GM03348 (cell line): ENCODE measurements at places on chromosomes 16 and 17.
A peak's percentile ranks its signal among the peaks of the same experiment; 100 is the strongest.

DNA sequence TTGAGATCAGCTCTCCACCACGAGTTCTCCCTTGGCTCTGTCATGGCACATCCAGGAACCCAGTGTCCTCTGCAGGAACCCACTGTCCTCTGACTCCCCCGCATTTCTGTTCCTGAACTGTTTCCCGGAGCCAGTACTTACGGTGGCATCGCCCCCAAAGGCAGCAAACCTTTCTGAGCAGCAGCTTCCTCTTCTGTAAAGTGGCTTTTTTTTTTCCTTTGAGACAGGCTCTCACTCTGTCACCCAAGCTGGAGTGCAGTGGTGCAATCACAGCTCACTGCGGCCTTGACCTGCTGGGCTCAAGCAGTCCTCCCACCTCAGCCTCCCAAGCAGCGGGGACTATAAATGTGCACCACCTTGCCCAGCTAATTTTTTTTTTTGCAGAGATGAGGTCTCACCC lies 32.2 kb downstream of the NAGPA start:
- no peak for DNase-seq

GRCh38 chr17:58699771-58700170 lies 7.4 kb downstream of the RAD51C start:
- no peak for DNase-seq

GRCh38 chr16:49700251-49701064 lies 155.5 kb downstream of the ZNF423 start:
- no peak for DNase-seq

DNA sequence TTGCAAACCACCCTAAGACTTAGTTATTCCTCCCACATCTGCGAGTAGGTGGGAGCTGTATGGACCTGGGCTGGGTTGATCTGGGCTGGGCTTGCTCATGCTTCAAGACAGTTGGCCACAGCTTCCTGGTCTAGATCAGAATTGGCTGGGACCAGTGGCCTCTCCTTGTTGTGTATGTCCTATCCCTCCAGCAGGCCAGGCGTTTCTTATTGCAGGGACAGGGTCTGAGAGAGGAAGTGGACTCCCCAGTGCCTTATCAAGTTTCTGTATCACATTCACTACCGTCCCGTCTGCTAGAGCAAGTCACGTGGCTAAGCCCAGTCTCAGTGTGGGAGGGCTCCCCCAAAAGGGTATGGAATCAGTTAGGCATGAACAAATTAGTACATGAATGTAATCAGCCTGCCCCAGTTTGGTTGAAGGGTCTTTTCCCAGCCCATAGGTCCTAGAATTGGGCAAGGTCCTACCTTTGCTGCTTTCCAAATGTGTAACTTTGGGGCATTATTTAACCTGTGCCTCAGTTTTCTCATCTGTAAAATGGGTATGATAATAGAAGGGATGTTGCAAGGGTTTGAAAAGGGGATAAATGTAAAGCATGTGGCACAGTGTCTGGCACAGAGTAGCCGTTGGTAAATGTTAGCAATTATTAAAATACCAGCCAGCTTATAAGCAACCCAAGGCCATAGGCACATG lies 36.0 kb downstream of the NKD1 start:
- no peak for DNase-seq

DNA sequence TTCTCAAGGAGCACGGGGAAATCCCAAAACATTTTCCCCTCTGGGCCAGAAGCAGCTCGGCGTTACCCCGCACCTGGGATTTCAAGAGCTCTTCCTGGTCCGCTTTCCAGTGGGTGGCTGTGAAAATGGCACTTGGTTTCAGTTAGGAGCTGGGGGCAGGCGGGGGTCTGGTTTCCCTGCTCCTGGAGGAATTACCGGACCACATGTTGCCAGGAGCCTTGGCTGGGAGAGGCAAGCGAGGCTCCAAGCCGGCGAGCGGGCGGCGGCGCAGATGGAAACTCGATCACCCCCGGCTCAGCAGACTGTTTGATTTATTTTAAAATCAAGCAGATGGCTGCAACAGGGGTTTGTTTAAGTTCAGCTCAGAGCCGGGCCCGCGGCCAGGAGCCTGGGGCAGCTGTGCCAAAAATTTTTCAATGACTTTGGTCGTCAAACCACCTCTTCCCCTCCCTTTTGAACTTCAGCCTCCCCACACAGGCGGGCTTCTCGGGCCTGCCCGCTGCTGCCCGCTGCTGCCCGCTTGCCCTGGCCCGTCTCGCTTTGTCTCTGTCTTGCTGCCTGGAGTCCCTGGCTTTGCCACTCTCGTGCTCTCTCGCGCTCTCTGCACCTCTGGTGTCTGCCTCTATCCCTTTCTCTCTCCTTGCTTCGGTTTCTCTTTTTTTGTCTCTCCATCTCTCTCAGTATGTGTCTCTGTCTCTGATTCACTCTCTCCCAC lies 108.0 kb upstream of the CIBAR2 start:
- DNase-seq, result peak; percentile 82

DNA sequence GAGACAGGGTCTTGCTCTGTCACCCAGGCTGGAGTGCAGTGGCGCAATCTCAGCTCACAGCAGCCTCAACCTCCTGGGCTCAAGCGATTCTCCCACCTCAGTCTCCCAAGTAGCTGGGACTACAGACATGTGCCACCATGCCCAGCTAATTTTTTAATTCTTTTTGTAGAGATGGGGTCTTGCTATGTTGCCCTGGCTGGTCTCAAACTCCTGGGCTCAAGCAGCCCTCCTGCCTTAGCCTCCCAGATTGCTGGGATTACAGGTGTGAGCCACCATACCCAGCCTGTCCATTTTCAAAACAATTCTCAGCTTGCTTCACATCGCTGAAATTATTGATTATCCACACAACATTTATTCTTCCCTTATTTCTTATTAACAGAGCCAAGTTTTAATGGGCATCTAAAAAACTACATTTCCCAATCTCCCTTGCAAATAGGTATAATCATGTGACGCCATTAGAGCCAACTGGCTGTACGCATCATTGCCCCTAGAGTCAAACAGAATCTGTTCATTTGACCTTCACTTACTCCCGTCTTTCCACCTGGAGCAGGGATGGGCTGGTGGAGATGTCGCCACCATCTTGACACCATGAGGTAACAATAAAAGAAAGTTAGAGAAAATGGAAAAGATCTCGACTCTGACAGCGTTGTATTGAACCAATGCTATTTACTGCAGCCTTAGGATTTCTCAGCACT lies 148.0 kb upstream of the FOXF1 start:
- DNase-seq, result no peak
